Myocyte (in vitro differentiated cells): ENCODE measurements at places on chromosomes 12 and 14.
A peak's percentile ranks its signal among the peaks of the same experiment; 100 is the strongest.

DNA sequence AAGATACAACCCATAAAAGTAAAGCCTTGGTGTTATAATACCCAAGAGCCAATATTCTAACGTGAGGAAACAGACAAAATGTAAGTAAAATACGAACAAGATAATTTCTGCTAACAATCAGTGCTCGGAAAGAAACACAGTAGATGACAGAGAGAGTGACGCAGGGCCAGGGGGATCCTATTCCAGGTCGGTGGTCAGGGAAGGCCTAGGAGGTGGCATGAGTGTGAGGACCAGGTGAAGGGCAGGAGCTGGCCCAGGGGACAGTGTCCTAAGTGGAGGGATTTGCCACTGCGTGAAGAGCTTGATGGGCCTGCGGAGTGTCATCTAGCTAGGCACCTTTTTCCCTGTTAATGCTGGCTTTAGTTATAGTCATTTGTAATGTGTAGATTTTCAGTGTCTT is 35.3 kb downstream of the ETV6 start:
- no peak for DNase-seq

- DNase-seq = peak; percentile 82
Observed at GRCh38 chr14:73712540-73713180, 1.5 kb downstream of the PNMA1 start.

DNA sequence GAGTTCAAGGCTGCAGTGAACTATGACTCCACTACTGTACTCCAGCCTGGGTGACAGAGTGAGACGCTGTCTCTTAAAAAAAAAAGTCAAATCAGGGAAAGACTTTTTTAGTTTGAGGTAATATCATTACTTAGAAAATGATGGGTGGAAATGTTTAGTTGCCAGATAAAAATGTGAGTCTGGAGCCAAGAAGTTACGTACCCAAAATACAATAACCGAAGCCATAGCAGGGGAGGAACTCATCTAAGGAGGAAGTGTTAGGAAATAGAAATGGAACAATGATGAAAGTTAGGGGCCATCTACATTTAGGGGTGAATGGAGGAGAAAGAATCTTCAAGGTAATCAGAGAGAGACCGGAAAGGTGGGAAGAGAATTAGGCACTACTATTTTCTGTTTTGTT is 98.8 kb downstream of the DACT1 start:
- DNase-seq = no peak

DNA sequence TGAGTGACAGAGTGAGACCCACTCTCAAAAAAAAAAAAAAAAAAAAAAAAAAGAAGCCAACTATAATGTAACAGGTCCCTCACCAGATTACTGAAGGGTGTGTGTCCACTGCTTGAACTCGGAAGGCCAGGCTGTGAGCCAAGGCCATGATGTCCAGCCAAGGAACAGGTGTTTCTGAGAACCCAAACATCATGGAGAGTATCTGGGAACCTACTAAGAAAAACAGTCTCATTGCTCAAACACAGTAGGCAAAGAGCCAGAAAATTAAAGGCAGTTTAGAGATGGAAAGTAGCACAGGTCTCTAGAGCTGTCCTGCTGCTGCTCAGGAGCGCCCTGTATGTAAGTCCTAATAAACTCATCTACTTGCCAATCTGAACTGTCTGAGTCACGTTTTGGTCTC is 12.5 kb upstream of the MAP4K5 start:
- peak; percentile 58 for DNase-seq

GRCh38 chr14:24072881-24073877 is 1.8 kb downstream of the CPNE6 start:
- DNase-seq = no peak

DNA sequence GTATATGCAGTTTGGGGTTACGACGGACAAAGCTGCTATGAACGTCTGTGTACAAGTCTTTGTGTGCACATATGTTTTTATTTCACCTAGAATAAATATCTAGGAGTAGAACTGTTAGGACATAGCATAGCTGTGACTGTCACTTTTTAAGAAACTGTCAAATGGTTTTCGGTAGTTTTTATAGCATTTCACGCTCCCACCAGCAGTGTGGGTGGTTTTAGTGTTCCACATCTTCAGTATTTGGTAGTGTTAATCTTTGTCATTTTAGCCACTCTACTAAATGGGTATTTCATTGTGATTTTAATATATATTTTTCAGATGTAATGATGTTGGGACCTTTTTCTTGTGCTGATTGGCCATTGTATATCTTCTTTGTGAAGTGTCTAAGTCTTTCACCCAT is 109.1 kb upstream of the BCAT1 start:
- DNase-seq = no peak

DNA sequence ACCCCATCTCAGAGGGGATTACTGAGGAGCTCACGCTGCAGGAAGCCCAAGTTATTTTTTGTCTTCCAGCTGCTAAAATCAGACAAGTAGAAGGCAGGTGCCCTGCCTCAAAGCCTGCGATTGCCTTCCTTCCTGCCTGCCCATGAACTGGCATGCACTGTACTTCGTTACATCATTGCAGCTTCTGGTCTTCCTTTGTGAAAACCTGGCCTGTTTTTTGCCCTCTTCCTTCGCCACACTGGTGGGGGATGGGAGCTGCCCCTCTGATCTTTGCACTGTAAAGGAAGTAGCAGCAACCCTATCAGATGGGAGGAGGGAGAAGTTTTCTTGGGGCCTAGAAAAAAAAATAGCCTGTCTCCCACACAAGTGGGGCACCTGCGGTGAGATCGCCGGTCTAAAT is 1098.7 kb downstream of the BCL11B start:
- DNase-seq = no peak

GRCh38 chr12:72631926-72632685 is 359.9 kb downstream of the TRHDE start:
- DNase-seq = no peak
